ENCODE measurements at places on chromosomes 2 and 18.

- no peak for DNase-seq
These were observed 89.0 kb downstream of the LPIN1 start for GRCh38 chr2:11835403-11835802.

- peak; percentile 30 for DNase-seq
These were observed 31.9 kb downstream of the PRKRA start for GRCh38 chr2:178419123-178419522.

GRCh38 chr2:55839182-55839819 is 84.3 kb downstream of the EFEMP1 start:
- DNase-seq: peak; percentile 51

DNA sequence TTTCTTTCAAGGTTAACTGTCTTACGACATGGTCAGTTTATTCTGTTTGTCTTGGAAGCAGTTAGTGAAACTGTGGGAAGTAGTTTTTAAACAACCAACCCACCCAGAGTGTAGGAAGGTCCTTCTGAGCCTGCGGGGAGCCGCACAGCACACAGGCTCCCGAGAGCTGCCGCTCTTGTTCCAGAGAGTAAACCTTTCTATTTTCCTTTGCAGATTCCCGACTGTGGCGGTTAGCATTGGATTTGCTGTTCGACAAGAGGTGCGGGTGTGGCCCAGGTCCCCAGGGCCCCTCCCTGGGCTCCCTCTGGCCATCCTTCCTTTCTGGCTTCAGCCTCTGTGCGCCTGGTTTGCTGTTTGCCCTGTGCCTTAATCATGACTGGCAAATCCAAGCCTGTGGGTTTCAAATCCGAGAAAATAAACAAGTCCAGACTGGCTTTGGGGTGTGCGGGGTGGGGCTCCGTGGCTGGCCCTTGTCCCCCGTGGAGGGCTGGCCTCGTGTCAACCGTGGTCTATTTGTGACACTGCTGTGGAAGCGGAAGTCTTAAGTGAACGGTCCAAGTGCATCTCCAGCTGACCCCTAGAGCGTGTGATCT is 30.7 kb downstream of the IMPA2 start:
- DNase-seq: no peak

- DNase-seq: no peak
These were observed 2.9 kb upstream of the REG1B start for GRCh38 chr2:79090693-79091092.

DNA sequence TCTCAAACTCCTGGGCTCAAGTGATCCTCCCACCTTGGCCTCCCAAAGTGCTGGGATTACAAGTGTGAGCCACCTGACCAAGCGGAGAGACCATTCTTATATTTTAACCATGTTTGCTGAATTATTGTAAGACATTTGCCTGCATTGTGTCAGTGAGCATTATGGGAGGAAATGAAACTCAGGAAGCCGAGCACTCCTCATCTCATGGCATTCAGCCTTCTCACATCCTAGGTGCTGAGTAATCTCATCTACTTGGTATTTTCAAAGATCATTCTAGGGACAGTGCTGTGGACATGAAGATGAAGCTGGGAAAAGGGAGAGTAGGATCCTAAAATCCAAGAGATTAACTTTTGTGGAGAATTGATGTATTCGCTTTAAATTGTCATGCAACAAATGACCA is 66.1 kb downstream of the NAPG start:
- DNase-seq: no peak

DNA sequence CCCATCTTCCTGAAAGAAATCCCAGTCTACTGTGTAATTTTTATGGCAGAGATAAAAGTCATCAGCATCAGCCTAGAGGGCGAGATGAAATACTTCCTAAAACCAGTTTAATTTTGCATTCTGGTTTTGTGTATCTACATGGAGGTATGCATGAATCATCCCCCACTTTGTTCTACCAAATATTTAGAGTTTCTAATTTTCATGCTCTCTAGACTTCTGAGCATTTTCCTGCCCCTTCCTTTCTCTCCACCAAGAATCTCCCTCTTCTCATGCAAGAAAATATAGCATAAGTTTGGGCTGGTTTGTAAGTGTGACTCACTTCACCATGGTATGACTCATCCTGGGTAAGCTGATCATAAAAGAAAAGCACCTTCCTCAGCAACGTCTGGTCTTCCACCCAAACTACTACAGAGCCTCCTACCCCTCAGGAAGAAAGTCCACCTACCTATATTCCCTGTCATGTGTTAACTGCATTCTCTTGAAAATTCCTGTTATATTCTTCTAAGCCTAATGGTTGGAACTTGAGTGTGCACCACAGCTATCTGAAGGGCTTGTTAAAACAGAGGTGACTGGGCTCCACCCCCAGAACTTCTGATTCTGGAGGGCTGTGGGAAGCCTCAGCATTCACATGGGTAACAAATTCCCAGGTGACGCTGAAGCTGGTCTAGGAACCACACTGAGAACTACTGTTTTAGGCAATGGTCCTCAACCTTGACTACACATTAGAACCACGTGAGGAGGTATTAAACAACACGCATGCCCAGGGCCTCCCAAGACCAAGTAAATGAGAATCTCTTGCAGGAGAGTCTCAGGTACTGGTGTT is 37.4 kb upstream of the RAPGEF4 start:
- DNase-seq: peak; percentile 58

- no peak for DNase-seq
These were observed 512.5 kb downstream of the PLCL1 start for GRCh38 chr2:198316852-198317396.

DNA sequence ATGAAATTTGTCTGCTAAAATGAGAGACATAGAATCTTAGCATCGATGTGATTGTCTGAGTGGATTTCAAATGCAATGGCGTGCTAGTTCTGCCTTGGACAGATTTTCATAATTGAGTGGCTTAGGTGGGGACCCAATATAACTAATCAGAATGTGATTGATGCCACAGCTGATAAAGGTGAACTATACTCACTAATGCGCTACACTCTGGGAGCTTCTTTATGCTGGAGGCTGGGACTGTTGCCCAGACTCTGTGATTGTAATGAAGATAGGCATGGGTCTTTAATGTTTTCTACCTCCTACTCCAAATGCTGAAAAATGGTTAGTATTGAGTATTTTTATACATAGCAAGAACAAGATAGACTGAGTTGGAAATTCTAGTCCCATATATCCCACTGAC is 339.5 kb upstream of the SLC39A10 start:
- no peak for DNase-seq

- no peak for DNase-seq
These were observed 55.2 kb upstream of the MAPRE2 start for GRCh38 chr18:34985963-34986362.

- DNase-seq: no peak
These were observed 102.6 kb downstream of the RTN4 start for GRCh38 chr2:54947646-54948045.

- no peak for DNase-seq
These were observed 668.0 kb upstream of the FAM98A start for GRCh38 chr2:34266908-34267697.

DNA sequence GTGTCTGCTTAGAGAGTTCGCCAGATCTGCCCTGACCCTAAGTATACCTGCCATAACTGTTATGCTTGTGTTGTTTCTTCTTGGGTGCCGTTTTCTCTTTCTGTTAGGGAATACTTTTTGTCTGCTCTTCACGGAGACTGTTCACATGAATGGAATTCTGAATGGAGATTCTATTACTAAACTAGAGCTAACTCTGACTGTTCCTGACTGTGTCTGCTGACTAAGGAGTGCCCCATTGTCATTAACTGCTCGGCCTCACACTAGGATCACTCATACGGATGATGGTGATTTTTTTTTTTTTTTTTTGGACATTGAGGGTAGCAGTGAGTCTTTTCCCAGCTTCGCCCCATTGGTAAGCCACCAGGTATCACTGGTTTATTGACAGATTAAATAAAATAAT is 104.8 kb upstream of the SLC8A1 start:
- no peak for DNase-seq

DNA sequence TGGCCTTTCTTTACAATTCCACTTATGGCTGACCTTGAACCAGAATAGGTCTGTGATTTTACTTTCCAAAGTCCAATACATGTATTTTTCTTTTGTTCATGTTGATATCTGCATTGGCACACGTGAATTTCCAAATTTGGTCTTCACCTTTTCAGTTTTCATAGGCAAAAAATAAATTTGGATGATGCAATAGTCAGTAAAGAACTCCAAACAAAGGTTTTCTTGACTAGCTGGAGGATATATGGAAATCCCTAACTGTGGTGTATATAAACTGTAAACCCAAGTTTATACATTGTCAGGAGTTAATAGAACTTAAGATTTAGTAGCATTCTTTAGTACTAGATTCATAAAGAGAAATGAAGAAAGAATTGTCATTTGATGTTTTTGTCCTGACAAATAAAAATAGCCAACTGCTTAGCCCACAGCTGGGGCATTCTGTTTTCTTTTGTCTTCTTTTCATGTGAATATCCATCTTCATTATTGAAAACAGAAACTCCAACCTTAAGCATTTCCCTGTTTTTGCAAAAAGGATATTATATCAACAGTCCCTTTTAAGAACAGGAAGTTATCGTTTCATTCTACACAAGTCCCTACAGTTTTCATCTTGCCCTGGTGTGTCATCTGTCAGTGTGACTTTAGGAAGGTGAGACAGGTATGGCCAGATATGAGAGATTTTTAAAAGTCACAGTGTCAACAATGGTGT is 132.9 kb downstream of the BCL2 start:
- no peak for DNase-seq

DNA sequence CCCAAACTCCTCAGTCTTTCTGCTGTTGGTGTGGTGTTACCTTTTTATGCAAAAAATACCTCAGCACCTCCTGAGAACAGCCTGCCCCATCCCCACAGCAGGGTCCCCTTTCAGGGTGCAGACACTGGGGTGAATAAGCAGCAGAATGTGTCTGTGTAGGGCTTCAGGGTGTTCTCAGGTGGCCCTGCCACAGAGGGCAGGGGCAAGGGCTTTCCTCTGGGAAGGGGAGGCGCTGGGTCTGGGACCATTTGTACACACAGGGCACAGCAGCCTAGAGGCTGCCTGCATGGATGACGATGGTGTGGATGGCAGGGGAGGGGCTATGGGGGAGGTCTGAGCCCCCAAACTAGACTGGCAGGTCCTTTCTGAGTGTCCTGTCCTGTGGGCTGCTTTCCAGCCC is 2.6 kb downstream of the HAAO start:
- no peak for DNase-seq

GRCh38 chr18:59377613-59378337 is 18.7 kb upstream of the LMAN1 start:
- DNase-seq: no peak

DNA sequence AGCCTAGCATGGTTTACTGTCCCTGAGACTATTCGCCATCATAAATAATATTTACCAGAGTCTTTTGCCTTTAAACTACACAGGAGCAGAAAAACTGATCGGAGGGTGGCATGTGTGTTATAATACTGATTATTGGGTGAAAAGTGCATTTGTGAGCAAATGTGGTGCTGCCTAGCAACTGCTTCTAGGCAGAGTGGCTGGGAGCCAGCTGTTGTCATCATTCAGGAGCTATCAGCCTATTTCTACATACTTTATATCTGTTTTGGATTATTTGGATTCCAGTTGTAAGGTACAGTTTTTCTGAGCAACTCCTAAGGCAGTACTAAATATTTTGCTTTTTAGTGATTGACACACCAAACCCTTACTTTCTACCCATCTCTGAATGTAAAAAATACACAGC is 75.0 kb upstream of the MSTN start:
- peak; percentile 23 for DNase-seq

DNA sequence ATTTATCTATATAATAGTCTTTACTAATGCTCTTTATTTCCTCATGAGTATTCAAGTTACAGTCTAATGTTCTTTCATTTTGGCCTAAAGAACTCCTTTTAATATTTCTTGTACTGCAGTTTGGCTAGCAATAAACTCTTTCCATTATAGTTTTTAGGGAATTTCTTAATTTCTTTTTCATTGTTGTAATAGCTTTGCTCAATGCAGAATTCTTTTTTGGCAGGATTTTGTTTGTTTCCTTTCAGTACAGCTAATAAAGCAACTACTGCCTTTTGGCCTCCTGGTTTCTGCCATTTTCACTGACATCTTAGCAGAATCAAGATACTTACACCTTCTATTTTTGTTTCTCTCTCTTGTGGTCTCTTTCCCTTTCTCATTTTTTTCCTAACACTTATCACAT is 390.4 kb upstream of the RGPD4 start:
- no peak for DNase-seq
